ENCODE measurements at places on chromosomes 2 and 18. TPM values are rescaled to one million over a fixed set of nuclear protein-coding genes. Genes with fewer than 3 reads are reported as not detected.

- H3K4me3 ChIP-seq, result no peak overlapping the region
- H3K27me3 ChIP-seq, result no peaks in the 10 kb centered on the region
- H3K36me3 ChIP-seq, result no peaks in the 10 kb centered on the region
- H3K4me1 ChIP-seq, result no peaks in the 10 kb centered on the region
- no peak overlapping the region for H3K27ac ChIP-seq
Measured at GRCh38 chr2:155223781-155224406, 525.4 kb downstream of the KCNJ3 start.

DNA sequence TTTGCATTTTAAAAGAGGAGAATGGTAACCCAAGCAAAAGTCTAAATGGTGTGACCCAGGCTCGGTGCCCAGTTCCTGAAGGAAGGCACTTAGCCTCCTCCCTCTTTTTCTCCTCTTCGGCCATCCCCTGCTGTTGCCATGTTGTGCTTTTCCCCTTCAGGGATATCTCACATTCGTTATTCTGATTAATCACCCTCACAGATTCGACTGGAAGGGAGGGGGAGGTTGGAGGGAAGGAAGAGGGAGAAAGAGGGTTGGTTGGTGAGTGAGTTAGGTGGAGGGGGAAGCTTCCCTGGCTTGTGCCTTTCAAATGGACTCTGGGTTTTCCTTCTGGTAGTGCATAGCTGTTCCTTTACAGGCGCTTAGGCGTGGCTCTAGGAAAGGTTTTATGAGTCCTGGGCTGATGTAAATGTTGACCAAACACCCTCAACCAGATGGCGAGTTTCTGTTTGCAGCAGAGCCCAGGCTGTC is 39.0 kb upstream of the LYPD6B start:
- no peaks in the 10 kb centered on the region for H3K36me3 ChIP-seq
- no peak for DNase-seq
- no peak overlapping the region for H3K4me3 ChIP-seq
- H3K27ac ChIP-seq, result no peak overlapping the region
- no peaks in the 10 kb centered on the region for H3K27me3 ChIP-seq

GRCh38 chr2:106542746-106543359 is 55.7 kb downstream of the CD8B2 start:
- H3K36me3 ChIP-seq, result no peaks in the 10 kb centered on the region
- peaks cover 14% of the 10 kb centered on the region for H3K27me3 ChIP-seq
- DNase-seq, result peak; percentile 74
- peak overlapping the region; percentile 39 for H3K4me3 ChIP-seq
- H3K27ac ChIP-seq, result no peak overlapping the region

Gene LRATD1
- total RNA-seq, result not detected

DNA sequence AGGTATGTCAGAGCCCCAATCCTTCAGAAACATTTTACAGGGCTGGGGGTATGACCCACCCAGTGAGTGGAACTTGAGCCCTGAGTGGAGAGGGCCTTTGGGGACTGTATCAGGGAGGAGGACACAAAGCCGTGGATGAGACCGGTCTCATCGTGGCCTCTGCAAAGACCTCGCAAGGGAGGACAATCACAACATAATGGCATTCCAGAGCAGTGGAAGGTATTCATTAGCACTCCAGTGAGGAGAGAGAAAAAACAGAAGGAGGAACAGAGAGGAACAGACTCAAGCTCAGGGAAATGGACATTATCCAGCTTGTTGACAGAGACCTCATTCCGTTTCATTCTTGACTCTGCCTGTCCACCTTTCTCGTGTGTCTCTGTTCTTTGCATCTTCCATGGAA is 38.8 kb upstream of the CTAGE1 start:
- no peaks in the 10 kb centered on the region for H3K4me1 ChIP-seq
- no peak overlapping the region for H3K4me3 ChIP-seq
- H3K27ac ChIP-seq, result no peak overlapping the region
- no peaks in the 10 kb centered on the region for H3K36me3 ChIP-seq
- DNase-seq, result no peak

GRCh38 chr2:130261970-130262760 is 63.9 kb upstream of the TUBA3E start:
- peaks cover 14% of the 10 kb centered on the region for H3K27me3 ChIP-seq
- no peaks in the 10 kb centered on the region for H3K4me1 ChIP-seq
- H3K36me3 ChIP-seq, result no peaks in the 10 kb centered on the region
- H3K27ac ChIP-seq, result no peak overlapping the region
- no peak for DNase-seq

GRCh38 chr2:27284996-27285395 is 2.8 kb downstream of the TRIM54 start:
- H3K36me3 ChIP-seq, result no peaks in the 10 kb centered on the region
- no peak overlapping the region for H3K4me3 ChIP-seq
- peaks cover under 1% of the 10 kb centered on the region for H3K4me1 ChIP-seq
- peaks cover 30% of the 10 kb centered on the region for H3K27me3 ChIP-seq

DNA sequence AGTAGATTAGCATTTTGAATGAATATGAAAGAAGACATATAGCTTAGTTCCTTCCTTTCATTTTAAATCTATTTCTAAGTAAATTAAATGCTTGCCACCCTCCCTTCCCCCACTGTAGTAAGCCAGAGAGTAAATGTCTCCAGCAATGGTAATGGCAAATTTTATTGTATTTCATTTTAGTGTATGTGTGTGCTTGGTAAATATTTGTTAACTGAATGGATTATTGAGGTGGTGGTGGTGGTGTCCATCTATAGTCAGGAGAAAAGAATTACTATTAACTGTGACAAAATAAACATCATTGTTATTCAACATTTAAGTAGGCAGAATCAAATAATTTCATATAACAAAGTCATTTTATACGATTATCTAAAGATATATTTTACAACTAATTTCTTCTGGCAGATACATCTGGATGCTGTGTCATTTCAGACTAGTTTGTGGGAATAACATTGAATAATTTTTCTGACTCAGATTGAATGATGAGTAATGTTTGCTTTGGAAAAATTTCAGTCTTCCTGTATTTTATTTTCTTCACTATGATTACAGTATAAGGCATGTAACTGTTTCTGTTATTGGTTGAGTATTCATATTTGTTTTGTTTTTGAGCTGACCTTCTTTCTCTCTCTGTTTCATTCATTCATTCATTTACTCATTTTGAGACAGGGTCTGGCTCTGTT is 18.3 kb downstream of the ASXL3 start:
- no peaks in the 10 kb centered on the region for H3K4me1 ChIP-seq
- no peaks in the 10 kb centered on the region for H3K27me3 ChIP-seq
- H3K36me3 ChIP-seq, result no peaks in the 10 kb centered on the region
- no peak for DNase-seq
- no peak overlapping the region for H3K27ac ChIP-seq
- H3K4me3 ChIP-seq, result no peak overlapping the region

DNA sequence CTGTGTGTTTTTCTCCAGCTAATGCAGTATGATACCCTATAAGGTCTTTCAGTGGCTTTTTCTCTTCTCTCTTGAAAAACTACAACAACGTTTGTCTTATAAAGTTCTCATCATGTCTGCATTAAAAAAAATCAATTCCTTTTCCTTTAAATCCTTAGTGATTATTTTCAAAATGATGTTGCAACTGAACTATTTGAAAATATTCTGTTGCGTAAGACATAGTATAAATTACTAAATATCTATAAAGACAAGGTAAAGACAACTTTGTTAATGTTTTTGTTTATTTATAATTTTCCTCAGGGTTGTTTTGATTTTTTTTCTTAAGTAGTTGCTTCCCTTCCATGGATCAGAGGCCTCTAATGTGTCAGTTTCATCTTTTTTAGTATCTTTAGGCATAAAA is 21.2 kb downstream of the PARD3B start:
- no peak overlapping the region for H3K27ac ChIP-seq
- peaks cover 1% of the 10 kb centered on the region for H3K27me3 ChIP-seq
- H3K4me3 ChIP-seq, result no peak overlapping the region

- H3K27ac ChIP-seq, result no peak overlapping the region
- no peak overlapping the region for H3K4me3 ChIP-seq
- DNase-seq, result no peak
- H3K4me1 ChIP-seq, result peaks cover 37% of the 10 kb centered on the region
- no peaks in the 10 kb centered on the region for H3K36me3 ChIP-seq
Measured at GRCh38 chr2:8581601-8582041, 100.2 kb upstream of the ID2 start.

DNA sequence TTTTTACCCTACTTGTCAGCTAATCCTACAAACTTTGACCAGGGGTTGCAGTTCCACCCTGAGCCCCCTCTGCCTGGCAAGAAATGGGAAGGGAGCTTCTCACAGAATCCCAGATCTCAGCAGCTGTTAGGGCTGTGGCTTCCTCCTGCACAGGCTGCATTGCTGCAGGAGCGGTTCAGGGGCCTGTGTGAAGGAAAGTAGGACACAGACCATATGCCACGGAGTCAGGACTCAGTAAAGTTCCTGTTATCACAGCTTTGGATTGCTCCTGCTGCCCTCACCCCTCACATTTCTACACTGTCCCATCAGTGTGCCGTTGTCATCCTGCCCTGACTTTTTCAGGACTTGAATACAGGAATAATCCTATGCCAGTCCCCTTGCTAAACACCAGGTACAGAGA is 62.8 kb upstream of the SP3 start:
- H3K4me1 ChIP-seq, result no peaks in the 10 kb centered on the region
- H3K36me3 ChIP-seq, result no peaks in the 10 kb centered on the region
- no peaks in the 10 kb centered on the region for H3K27me3 ChIP-seq
- DNase-seq, result no peak
- H3K4me3 ChIP-seq, result no peak overlapping the region
